ENCODE measurements at places on chromosomes 13 and 19.
A peak's percentile ranks its signal among the peaks of the same experiment; 100 is the strongest.

- no peak for DNase-seq
These were observed 169.5 kb upstream of the STARD13 start for GRCh38 chr13:33454844-33455705.

GRCh38 chr19:18107235-18107634, 9.7 kb downstream of the MAST3 start:
- DNase-seq = no peak

- peak; percentile 74 for DNase-seq
These were observed 1.2 kb upstream of the INAFM1 start for GRCh38 chr19:47273313-47274070.

- peak; percentile 60 for DNase-seq
These were observed 14.9 kb downstream of the ARID3A start for GRCh38 chr19:940591-941291.

DNA sequence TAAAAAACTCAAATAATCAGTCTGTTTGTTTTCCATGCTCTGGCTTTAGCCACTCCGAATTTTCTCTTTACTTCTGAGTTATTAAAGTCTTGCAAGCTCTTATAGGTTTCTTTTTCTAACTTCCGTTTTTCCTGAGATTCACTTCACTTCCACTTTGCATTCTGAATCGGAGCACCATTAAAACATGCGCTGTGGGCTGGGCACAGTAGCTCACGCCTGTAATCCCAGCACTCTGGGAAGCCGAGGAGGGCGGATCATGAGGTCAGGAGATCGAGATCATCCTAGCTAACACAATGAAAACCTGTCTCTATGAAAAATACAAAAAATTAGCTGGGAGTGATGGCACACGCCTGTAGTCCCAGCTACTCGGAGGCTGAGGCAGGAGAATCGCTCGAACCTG, 357.9 kb downstream of the SLITRK6 start:
- no peak for DNase-seq

- DNase-seq = peak; percentile 46
These were observed 6.6 kb upstream of the NPAS1 start for GRCh38 chr19:47013041-47013517.

GRCh38 chr13:34751492-34751891, 190.6 kb upstream of the NBEA start:
- DNase-seq = no peak

DNA sequence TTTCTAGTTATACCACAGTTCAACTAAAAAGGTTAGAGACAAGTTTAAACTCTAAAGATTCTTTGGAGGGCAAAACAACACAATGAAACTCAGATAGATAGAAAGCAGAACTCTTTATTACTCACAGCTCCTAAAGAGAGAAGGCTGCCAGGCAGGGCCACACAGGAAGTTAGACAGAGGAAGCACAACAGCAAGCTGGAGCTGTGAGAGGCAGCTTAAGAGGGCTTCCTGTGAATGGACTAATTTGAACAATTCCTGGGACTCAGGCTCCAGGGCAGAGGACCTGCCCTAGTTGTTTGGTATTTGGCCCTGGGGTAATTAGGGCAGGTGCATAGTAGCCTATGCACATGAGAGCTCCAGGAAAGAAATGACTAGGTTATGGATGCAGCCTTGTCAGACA, 803.6 kb downstream of the DIAPH3 start:
- no peak for DNase-seq

DNA sequence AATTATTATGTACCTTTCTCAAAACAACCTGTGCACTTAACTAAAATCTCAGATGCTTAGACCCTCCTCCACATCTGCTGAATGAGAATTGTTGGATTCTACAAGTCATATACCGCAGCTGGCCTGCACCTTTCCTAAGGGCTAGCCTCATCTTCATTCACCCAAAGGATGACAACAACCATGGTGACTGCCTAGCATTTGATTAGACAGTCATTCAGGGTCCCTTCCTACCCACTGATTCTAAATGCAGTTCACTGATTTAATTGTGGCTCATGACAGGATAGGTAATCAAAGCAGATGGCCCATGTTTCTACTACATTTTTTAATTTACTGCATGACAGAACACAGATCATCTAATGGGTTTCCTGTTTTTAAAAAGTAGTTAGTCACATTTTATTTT, 551.9 kb upstream of the SLC10A2 start:
- DNase-seq = no peak
